Mucosa of gallbladder (tissue), 1 donor: ENCODE measurements at places on chromosomes 6 and 20.
A peak's percentile ranks its signal among the peaks of the same experiment; 100 is the strongest.

GRCh38 chr6:12473494-12473893, 183.3 kb downstream of the EDN1 start:
- no peak for DNase-seq

DNA sequence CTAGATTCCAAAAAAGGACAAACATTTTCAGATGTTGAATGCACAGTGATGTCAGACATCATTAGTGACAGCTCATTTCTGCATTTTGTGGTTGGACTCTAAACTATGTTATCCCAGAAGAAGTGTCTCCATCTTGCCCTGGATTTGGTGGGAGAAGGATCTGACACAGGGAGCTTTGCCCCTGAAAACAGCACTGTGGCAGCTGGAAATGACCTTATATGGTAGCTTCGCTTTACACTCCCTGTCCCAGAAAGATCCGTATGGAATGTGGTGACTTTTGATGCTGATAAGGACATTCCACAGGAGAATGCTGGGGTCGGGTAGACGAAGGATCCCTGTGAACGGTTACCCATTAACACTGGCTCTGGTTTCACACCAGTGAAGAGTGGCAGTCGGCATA, 87.2 kb upstream of the EDN1 start:
- DNase-seq: no peak

GRCh38 chr20:4998160-4998651, 3.1 kb downstream of the SLC23A2 start:
- no peak for DNase-seq

- DNase-seq: no peak
These were observed 4.2 kb downstream of the BTNL2 start for GRCh38 chr6:32402812-32403211.

DNA sequence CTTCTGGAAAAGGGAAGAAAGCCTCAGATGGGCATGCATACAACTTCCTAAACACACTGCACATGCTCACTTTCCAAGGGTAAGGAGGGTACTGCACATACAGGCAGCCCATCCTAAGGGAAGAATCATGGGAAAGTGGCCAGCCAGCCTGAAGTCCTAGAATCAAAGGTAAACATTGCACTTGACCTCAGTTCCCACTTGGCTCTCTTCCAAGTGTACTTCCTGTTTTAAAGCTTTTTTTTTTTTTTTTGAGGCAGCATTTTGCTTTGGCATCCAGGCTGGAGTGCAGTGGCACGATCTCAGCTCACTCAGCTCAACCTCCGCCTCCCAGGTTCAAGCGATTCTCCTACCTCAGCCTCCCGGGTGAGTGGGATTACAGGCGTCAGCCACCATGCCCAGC, 225.3 kb upstream of the EPHA7 start:
- peak; percentile 20 for DNase-seq

DNA sequence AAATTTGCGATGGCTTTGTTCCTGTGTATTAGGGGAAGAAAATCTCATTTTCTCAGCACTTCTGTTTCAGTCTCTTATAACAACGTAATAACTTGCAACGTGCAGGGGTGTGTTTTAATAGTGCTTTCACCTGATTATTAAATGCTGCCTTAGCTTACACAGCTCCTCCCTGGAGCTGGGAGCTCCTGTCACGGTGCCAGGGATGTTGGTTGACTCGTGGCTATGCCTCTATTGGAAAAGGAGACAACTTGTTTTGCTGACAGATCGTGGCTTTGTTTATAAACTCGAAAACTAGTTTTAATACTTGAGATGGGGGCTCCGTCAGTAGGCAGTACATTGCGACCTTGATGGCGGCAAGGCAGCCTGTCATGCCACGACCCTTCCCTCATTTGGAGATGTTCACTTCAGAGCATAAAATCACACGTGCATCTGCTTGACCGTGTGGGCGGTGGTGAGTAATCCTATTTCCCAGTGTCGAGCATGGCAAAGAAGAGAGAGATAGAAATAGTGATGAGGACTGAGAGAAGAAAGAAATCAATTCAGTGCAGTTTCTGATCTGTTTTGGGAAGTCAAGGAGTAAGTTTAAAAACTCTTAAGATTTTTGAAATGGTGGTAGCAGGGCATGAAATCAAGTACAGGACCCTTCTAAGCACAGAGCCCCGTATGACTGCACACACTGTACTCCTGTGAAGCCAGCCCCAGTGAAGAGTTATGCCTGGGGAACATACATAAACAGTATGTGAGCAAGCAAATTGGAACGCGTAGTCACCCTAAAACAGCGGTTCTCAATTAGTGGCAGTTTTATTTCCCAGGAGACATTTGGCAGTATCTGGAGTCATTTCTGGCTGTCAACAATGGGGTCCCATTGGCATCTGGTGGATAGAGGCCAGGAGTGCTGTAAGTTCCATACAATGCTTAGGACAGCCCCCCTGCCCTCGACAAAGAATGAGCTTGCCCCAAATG, 147.2 kb downstream of the DOK5 start:
- DNase-seq: no peak

DNA sequence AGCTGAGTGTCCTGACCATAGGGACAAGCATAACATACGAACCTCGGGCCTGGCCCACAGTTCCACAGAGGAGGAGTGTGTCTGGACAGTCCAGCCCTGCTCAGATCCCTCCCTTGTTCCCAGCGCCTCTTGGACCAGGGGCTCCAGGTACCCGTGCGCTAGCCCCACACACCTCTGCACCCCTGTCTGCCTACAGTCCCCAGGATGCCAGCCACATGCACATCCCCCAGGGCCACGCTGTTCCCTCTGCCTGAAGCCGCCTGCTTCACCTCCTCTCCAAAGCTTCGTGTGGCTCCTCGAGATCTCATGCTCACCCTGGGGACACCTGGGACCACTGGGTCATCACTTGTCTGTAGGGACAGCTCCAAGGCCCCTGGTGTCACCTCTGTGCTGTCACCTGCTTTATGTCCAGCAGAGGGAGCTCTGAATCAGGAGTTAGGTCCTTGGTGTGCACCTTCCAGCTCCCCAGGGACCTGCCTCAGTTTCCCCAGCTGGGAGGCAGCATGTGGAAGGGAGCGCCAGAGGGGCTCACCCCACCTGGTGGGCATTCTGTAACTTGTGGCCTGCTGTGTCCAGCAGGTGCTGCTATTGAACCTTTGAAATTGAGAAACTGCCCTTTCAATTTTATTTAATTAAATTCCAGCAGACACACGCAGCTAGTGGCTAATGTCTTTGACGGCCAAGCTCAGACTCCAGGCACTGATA, 7.3 kb upstream of the YTHDF1 start:
- no peak for DNase-seq

- DNase-seq: no peak
These were observed 23.8 kb downstream of the PCNA start for GRCh38 chr20:5095931-5096330.

DNA sequence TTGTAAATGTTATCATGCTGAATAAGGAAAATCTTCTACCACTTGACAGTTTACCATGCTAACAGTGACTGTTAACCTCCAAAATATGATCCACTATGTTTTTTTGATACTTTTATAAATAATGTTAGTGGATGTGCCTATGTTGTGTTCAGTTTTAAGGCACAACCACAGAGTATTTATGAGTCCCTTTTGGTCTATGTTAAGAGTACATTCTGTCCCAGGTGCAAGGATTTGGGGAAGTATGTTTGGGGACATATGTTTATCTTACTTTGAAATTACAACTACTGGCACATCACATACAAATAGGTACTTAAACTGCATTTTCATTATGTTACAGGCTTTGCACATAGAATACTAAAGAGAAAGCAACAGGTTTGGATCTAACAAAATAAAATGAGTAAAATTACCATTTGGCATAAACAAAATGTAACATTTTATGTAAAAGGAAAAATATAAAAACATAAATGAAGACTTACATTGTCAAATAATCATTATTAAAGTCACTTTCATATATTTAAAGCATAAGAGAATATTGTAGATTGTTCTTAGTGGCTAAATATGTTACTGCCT, 71.2 kb downstream of the SESN1 start:
- no peak for DNase-seq

DNA sequence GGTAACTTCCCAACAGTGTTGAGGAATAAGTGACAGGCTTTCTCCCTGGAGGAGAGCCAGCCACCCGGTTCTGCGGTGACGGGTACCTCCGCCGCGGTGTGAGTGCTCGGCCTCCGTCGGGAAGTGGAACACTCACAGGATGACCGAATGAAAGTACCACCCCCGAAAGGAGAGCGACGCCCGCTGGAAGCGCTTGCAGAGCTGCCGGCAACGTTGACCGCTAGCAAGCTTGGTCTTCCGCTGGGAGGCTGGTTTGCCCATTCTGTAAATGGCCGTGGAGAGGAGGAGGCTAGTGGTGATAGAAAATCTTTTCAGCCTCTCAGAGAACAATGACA, 614 bp upstream of the TMEM242 start:
- peak; percentile 73 for DNase-seq

DNA sequence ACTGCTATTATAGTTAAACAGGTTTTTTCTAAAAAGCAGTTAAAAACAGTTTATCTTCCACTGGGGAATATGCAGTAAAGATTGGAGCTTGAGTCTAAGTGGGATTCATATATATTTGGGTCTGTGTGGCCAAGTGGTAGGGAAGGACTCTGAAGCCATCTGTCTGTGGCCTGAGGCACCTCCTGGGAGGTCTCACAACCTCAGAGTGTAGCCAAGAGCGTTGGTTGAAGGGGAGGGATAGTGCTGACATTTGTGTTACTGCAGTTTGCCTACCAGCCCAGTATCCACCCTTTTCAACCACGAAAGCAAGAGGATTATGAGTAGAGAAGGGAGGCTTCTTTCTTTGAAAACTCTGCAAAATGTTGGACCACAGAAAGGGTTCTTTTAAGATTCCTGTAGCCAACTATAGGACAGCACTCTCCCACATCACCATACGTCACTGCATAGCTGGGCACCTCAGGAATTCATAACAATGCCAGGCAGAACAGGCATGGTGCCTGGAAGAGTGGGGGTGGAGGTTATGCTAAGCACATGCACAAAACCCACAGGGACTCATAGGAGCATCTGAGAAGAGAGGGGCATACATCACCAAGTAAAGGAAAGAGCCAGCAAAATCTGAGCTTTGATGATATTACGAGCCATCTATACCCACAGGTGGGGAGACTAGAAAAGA, 90.5 kb upstream of the HEY2 start:
- DNase-seq: peak; percentile 23

DNA sequence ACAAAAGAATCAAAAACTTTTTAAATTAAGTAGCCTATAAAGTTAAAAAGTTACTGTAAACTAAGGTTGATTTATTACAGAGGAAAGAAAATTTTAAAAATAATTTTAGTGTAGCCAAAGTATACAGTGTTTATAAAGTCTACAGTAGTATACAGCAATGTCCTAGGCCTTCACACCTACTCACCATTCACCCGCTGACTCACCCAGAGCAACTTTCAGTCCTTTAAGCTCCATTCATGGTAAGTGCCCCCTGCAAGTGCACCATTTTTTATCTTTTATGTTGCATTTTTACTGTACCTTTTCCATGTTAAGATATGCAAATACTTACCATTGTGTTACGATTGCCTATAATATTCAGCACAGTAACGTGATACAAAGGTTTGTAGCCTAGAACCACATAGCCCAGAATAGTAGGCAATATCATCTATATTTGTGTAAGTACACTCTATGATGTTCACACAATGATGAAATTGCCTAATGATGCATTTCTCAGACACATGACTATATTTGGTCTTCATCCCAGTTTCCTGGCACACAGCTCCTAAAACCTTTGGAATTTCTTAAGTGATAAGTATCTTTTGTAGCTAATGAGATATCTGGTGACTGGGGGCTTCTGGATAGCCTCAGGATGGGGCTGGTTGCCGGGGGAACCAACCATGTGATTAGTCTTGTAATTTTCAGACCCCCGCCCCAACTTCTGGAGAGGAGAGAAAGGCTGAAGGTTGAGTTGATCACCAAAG, 111.0 kb downstream of the MRPL14 start:
- DNase-seq: no peak

DNA sequence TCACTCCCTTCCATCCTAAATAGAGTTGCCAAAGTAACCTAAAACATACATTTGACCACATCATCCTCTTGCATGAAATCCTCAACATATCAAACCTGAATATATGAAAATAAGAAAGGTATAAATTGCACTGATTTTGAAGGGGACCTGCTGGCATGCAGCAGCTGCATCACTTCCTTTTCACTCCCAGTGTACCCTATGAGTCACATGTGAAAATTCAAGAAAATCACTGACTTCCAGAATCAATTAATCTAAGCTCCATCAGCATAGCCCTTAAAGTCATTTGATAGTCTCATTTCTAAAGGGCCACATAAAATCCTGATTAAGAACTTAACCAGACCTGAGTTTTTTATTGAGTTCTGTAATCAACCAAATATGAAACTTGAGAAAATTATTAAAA, 24.3 kb downstream of the SNX14 start:
- no peak for DNase-seq

DNA sequence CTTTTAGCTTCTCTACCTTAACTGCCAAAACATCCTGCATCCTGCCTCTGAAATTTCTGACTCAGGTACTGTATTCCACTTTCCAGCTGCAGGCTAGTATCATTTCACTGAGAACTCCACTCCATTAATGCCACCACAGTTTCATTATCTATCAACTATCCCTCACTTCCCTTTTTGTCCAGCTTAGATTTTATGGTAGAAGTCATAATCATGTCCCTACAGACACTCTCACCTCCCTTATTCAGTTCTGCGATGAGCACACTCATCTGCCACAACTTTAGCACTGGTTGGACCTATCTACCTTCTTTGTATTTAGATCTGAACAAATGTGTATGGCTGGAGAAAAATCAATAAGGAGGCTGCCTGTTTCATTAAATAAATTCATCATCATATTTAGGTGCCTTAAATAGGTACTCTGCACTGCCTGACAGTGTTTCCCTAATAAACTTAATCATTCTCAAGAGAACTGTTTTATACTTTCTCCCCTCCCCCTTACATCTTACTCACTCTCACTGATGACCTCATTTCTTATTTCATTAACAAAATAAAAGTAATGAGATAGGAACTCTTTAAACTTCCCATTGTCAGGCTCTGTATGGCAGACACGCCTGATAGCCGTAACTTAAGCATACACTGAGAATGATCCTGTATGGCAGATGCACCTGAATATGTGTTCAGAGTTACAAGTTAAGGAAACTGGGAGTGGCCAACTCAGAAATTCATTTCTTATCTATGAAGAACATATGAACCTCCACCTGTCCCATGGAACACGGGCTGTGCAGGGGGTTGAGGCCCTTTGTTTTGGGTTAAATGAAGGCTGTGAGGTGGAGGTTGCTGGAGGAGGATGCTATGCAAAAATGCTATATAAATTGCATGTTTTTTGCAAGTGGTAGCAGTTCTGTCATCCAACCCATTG, 95.3 kb upstream of the MAN1A1 start:
- no peak for DNase-seq

GRCh38 chr6:89348372-89348771, 4.2 kb downstream of the UBE2J1 start:
- DNase-seq: no peak
